ENCODE measurements at places on chromosomes 2 and 18.

- no peak for DNase-seq
Observed at GRCh38 chr2:55169359-55169758, 62.7 kb downstream of the CLHC1 start.

- no peak for DNase-seq
Observed at GRCh38 chr2:39133215-39133851, 12.5 kb upstream of the SOS1 start.

DNA sequence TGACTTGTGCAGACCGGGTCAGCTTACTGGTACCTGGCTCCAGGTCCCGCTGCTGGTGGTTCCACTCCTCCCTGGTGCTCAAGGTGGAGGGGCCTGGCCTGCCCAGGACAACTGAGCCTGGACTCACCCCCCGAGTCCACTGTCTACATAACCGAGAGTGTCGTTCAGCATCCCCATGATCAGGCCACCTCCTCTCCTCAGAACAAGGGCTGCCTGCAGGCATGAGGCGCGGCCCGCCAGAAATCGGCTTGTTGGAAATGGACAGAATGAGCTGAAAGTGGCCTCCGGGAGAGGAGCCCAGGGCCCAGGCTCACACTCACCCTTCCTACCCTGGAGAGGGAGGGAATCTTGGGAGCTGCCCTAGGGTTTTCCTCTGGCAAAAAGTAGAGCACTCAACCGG, 38.9 kb upstream of the OTOF start:
- no peak for DNase-seq

DNA sequence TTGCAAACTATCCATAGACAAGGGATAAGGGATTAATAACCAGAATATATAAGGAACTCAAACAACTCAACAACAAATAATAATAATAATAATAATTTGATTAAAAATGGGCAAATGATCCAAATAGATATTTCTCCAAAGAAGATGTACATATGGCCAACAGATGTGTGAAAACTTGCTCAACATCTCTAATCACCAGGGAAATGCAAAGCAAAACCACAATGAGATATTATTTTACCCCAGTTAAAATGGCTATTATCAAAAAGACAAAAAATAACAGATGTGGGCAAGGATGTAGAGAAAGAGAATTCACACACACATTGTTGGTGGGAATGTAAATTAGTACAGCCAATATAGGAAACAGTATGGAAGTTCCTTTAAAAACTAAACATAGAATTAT, 26.9 kb downstream of the DNAH7 start:
- DNase-seq, result no peak

DNA sequence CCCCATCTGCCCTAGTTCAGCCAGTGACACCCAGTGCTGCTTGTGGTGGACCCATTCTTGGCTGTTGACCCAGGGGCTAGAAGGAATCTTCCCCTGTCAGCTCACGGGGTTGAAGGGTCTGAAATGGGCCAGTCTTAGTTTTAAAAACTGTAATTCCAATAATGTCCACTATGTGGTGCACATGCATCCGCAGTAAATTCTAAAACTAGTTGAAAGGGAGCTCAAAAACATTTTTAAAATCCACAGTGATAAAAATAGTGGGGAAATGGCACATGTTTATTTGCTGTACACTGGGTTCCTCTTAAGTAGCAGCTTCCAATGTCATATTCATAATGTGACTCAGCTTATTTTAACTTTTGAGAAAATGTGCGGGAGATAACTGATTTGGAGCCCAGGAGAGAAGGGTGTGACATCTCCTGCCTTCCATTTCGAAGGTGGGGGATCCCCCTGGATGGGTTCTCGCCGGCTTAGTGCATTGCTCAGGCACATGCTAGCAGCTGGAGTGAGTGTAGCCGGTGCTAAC, 32.8 kb downstream of the GRHL1 start:
- DNase-seq, result no peak

DNA sequence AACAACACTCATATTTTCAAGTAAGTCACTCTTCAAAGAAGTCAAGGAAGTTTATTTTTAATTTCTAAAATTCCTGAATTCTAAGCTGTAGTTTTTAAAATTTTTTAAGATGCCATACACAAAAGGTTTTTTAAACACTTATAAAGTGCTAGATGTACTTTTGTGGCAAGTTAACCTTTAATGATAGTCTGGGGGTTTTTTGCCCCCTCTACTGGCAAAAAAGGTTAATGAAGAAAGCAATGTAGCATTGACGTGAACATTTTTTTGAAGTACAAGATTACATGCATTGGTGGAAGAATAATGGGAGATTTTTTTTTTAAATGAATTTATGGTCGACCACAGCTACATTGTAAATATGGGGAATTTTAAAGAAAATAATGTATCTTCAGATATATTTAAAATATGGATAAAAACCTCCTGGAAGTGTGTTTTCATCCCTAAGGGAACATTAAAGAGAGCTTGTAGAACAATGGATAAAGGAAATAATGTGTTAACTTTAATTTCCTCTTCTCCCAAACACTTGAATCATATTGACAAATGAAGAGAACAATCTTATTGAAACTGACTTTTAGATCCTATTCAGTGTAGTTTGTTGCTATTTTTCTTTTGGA, 12.6 kb downstream of the ITPRID2 start:
- DNase-seq, result no peak

- no peak for DNase-seq
Observed at GRCh38 chr18:73848656-73849055, 299.0 kb downstream of the FBXO15 start.

DNA sequence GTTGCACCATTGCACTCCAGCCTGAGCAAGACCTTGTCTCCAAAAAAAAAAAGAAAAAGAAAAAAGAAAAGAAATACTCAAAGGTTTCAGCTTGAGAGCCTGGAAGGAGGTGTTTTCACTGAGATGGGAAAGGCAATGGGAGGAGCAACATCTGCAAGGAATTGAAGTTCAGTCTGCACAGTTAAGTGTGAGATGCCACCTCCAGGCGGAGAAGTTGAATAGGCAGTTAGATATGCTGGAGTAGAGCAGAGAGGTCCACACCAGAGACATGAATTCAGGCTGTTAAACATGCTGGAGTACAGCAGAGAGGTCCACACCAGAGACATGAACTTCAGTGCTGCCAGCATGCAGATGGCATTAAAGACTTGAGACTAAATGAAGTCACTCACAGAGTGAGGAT, 41.4 kb upstream of the DTNB start:
- no peak for DNase-seq

- DNase-seq, result no peak
Observed at GRCh38 chr2:11642972-11643371, 27.0 kb downstream of the NTSR2 start.

DNA sequence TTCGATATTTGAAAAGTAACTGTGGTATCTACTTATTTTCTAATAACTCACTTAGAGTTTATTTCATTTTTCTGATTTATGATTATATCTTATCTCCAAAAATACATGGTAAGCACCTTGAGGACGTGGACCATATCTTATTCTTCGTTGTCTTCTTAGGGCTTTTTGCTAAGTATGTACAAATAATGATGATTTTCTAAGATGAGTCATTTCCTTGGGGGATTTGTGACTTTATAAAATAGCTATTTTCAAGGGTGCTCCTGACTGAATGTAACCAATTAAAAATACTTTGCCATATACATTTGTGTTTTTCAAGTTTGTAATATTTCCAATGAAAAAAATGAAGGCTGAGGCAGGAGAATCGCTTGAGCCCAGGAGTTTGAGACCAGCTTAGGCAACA, 56.3 kb downstream of the GREB1L start:
- DNase-seq, result no peak

GRCh38 chr2:230781130-230781797, 68.6 kb downstream of the CAB39 start:
- DNase-seq, result no peak

GRCh38 chr2:190763901-190764514, 115.1 kb downstream of the NAB1 start:
- no peak for DNase-seq

GRCh38 chr2:233976690-233977294, 59.6 kb downstream of the TRPM8 start:
- DNase-seq, result no peak

DNA sequence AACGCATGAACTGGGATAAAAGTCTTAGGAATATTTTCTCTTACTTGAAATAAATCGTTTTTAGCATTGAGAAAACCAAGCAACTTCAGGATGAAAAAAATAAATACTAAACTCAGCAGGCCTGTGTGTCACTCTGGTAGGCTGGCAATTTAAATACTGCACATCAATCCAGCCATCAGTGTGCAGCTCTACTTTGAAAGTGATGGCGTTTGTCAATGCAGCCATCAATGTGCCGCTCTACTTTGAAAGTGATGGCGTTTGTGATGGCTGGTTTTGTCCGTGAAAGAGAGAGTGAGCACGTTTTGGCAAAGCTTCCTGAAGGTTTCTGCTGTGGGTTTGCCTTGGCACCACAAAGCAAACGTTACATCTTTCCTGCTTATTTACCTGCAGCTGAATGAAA, 543.5 kb upstream of the SALL3 start:
- no peak for DNase-seq

DNA sequence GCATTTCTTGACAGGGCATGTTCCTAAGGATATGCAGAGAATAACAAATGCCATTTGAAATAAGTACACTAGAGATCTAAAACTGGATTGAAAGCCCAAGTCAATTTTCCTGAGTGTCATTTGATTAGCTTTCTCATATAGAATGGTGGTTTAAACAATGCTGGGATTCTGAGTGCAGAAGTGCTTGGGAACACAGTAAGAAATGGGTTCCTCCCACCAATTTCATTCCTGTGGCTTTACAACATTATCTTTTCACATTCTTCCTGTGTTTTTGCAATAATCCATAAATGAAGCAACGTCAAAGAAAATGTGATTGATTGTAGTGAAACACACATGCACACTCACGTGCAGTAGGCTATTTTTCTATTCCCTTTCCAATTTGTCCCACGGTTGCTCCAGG, 1858.4 kb upstream of the PIK3C3 start:
- no peak for DNase-seq

GRCh38 chr18:25248755-25249154, 103.2 kb downstream of the ZNF521 start:
- no peak for DNase-seq

DNA sequence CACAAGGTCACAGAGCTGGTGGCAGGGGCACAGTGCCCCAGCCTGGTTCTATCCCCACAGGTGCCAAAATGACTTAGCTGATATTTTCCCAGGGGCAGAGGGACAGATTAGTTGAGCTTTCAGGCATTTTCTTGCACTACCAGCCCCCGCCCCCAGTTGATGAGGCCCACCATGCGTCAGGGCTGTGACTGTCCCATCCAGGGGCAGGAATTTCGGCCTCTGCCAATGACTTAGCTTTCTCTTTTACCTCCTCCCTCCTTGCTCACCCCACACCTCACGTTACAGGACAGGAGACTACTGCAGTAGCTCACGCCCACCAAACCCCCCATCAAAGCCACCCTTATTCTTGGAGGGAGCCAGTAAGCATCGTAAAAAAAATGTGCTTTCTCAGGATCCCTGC, 31.5 kb downstream of the MRO start:
- DNase-seq, result no peak

DNA sequence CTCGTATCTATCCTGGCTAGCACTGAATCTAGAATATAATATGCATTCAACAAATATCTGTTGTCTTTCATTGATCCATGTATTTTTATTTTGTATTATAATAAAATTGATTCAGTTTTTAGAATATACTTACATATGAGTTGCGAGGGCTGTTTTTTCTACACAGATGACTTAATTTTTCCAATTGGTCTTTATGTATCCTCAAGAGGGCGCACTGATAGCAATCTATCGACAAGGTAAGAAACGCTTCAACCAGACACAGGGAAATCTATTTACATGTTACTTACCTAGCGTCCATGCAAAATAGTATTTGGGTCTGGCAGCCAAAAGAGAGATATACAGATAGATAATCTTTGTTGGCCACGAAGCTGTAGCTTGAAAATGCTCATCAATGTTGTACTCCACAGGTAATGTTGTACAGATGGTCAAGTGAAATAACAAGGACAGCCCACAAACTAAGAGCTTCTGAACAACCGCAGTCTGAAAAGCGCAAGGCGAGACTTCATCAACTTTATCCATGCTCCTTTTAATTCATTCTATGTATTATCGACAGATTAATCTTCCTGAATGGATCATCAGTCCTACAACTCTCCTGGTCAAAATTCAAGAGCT, 35.5 kb upstream of the KIDINS220 start:
- DNase-seq, result no peak

GRCh38 chr2:60857056-60857455, 24.3 kb upstream of the REL start:
- DNase-seq, result no peak

GRCh38 chr18:40250236-40250635, 1704.8 kb upstream of the PIK3C3 start:
- no peak for DNase-seq

- DNase-seq, result no peak
Observed at GRCh38 chr18:74148543-74149070, 284 bp downstream of the TIMM21 start.

DNA sequence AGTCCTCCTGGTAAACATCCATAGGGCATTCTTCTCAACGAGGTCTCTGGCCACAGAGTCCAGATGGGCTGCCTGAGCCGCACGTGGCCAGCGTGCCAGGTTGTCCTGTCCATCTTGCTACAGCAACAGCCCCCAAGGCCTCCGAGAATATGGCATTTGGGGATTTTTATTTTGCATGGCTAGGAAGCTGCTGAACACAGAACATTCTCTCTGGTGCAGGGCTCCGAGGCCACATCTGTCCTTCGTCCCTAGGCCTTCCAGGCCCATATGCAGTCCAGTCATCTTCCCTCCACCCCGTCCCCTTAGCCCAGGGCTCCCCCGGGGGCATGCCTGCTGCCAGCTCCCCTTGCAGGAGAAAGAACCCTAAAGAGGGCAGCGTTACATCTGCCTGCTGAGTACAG, 2.3 kb downstream of the HDAC4 start:
- DNase-seq, result no peak

DNA sequence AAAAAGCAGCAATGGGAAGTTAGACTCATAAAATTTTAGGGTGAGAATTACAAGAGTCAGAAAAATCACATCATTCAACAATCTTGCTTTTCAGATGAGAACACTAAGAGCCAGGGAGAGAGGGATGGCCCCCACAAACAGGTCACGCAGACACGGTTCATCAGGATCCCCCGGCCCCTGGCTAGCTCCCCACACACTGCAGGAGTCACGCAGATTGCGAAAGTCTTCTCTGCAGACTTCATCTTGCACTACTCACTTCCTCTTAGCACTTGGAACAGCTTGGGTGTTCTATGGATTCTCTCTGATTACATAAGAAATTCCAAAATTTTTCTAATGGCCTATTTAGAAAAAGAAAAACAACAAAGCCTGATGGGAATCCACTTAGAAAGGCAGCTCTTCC, 21.6 kb upstream of the SULT1C2 start:
- no peak for DNase-seq

DNA sequence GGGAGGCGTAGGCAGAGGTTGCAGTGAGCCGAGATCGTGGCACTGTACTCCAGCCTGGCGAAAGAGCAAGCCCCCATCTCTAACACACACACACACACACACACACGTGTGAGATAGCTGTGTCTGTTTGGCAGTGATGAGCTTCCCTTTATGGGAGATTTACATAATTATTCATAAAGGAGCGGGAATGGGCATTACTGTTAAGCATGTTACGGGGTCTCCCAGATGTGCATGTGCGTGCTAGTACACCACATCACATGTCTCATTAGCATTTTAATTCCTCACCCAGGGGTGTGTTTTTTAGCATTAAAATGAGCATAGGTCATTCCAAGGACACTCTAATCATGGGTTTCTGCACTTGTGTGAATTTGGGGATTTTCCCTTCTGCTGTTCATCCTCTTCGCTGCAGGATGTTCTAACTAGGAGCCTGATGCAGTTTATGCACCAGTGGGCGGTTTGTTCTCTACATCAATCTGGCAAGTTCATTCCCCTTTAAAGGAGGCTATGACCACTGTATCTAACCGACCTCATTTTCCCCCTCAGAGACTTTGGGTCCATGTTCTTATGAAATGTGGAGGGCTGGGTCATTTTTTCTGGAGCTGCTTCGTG, 1.0 kb upstream of the FAM178B start:
- no peak for DNase-seq
